ENCODE measurements at places on chromosomes 3 and 15. TPM values are rescaled to one million over a fixed set of nuclear protein-coding genes. Genes with fewer than 3 reads are reported as not detected.

GRCh38 chr3:31039145-31039544 is 144.7 kb upstream of the GADL1 start:
- no peak for DNase-seq

DNA sequence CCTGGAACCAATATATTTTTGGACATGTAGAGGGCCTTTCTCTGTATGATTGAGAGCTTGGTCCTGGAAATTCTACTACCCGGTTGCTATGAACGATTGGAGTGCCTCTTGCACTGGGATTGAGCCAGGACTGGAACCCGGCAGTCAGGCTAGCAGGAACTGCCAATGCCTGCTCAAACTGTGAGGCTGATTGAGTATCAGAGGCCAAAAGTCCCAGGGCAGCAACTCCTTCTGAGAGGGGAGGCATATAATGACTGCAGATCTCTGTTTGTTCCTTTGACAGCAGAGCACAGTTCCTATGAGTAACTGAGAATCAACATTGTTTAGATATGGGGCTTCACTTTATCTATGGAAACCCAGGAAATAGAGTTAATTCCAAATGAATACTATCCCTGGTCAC is 12.9 kb downstream of the IQCH start:
- DNase-seq = no peak

ACSBG1 gene
- 0.83 TPM for total RNA-seq

DNA sequence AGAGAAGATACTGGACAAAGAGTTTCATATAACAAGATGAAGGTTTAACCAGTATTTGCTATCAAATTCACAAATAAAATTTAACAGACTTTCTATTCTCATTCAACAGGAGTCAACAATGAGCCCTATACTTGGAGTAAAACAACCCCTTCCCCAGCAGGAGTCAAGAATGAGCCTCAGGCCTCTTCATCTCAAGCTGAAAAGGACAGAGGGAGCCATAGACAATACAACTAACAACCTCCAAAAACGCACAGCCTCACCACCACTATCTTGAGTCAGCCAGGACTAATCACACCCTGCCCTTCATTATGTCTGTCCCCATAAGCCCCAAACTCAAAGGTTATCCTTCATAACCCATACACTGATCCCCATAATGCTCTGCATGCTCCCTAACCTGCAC is 36.4 kb downstream of the ETFA start:
- no peak for DNase-seq

- DNase-seq = no peak
Observed at GRCh38 chr3:160980740-160981139, 124.4 kb downstream of the B3GALNT1 start.

DNA sequence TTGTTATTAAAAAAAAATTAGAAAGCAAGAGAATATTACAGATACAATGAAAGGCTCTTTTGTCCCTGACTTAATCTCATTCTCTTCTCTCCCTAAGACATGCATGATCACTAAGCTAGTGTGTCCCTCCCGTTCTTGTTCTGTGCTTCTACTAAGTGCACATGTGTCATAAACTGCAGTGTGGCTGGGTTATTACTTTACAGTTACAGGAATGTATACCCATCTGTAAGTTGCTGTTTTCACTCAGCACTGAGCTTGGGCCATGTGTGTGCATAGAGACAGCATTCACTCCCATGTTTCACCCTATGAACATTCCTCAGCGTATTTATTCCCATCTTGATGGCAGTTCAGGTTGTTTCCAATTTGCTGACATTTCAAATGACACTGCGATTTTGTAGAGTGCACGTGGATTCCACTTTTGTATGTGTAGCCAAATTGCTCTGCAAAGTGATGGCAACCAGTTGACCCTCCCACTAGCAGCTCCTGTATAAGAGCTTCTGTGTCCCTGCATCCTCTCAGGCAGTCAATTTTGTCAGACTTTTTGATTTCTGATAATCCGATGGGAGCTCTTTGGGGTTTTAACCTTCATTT is 145.8 kb upstream of the UBE2E1 start:
- no peak for DNase-seq

GRCh38 chr3:113791381-113791780 is 44.5 kb downstream of the ATP6V1A start:
- DNase-seq = no peak

Data from mucosa of gallbladder (tissue), 1 donor.